ENCODE measurements at places on chromosomes 16 and 17. TPM values are rescaled to one million over a fixed set of nuclear protein-coding genes. Genes with fewer than 3 reads are reported as not detected.

- no peak for DNase-seq
- H3K4me1 ChIP-seq = no peaks in the 10 kb centered on the region
- no peaks in the 10 kb centered on the region for H3K27me3 ChIP-seq
- no peaks in the 10 kb centered on the region for H3K36me3 ChIP-seq
- no peak overlapping the region for H3K4me3 ChIP-seq
Observed at GRCh38 chr16:13633391-13633861, 286.5 kb upstream of the ERCC4 start.

GRCh38 chr17:77619326-77619725 lies 339.2 kb upstream of the TNRC6C start:
- no peak overlapping the region for H3K27ac ChIP-seq
- DNase-seq = no peak
- H3K27me3 ChIP-seq = no peaks in the 10 kb centered on the region
- H3K36me3 ChIP-seq = no peaks in the 10 kb centered on the region
- H3K4me1 ChIP-seq = peaks cover 11% of the 10 kb centered on the region

HS3ST6 gene
- total RNA-seq = not detected

- no peak for DNase-seq
- H3K4me3 ChIP-seq = no peak overlapping the region
- H3K27me3 ChIP-seq = no peaks in the 10 kb centered on the region
- H3K27ac ChIP-seq = no peak overlapping the region
- 0 out of 2 replicates have a peak, but pooled peaks cover 5% of the 10 kb centered on the region for H3K36me3 ChIP-seq
Observed at GRCh38 chr17:66491213-66491612, 188.8 kb downstream of the PRKCA start.

DNA sequence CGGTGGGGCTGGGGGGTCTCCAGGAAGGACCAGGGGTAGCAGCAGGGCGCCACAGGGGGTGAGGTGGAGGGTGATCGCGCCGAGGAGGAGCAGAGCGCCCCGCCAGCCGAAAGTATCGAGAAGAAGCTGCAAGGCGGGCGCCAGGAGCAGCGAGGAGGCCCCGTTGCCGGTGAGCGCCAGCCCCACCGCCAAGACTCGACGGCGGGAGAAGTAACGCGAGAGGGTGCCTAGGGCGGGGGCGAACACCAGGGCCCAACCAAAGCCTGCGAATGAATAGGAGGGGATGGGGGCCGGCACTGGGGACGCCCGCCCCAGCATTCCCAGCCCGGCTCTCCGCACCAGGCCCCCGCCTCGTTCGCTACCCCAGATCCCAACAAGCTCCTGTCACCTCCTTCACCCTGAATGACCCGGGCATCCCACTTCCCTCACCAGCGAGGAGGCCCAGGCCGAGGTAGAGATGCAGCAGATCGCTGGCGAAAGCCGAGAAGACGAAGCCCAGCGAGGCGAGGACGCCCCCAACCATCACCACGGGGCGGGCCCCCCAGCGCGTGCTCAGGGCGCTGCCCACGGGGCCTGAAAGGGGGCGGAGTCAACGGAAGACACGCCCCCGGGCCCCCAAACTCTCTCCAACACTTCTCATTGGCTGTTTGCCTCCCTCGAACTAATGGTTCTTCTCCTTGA lies 1.3 kb downstream of the SLC16A11 start:
- peak overlapping the region; percentile 63 for H3K4me3 ChIP-seq
- H3K36me3 ChIP-seq = no peaks in the 10 kb centered on the region
- peaks cover 15% of the 10 kb centered on the region for H3K27me3 ChIP-seq
- no peak for DNase-seq
- H3K4me1 ChIP-seq = peaks cover 3% of the 10 kb centered on the region
- H3K27ac ChIP-seq = no peak overlapping the region

GRCh38 chr17:20073055-20073979 lies 64.2 kb downstream of the SPECC1 start:
- no peaks in the 10 kb centered on the region for H3K27me3 ChIP-seq
- no peaks in the 10 kb centered on the region for H3K36me3 ChIP-seq
- no peak overlapping the region for H3K27ac ChIP-seq
- H3K4me1 ChIP-seq = no peaks in the 10 kb centered on the region
- no peak overlapping the region for H3K4me3 ChIP-seq

- H3K27me3 ChIP-seq = no peaks in the 10 kb centered on the region
- no peak overlapping the region for H3K27ac ChIP-seq
- H3K4me1 ChIP-seq = no peaks in the 10 kb centered on the region
Observed at GRCh38 chr16:85523602-85524364, 89.3 kb upstream of the GSE1 start.

DNA sequence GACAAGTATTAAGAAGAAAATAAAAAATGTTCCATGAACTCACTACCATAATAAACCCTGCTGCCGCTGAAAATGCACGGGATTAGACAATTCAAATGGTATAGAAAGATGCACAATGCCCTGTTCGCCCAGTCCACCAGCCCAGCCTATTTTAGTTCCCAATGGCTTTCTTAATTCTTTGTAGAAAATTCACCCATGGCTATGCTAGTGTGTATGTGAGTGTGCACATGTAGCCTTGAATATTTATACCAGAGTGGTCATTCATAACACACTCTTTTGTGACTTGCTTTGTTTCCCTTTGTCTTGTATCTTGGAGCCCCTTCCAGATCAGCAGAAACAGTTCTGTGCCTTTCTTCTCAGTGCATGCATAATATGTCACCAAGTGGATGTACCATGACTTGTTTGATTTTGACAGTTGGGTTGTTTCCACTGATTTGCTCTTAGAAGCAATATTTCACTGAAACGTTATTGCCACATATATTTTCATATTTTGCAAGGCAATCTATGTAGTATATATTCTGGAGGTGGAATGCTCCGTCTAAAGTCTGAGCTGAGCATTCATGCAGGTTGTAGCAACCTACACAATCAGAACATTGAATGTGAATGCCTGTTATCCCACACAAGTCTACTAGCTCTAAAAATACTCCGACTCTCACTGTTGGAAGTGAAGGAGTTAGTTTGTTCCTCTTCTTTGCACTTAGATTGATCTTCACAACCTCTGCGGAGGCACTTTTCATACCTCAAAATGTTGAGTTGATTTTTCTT lies 383.0 kb upstream of the EEF2KMT start:
- no peaks in the 10 kb centered on the region for H3K4me1 ChIP-seq
- no peak overlapping the region for H3K4me3 ChIP-seq
- H3K36me3 ChIP-seq = no peaks in the 10 kb centered on the region
- DNase-seq = no peak
- H3K27me3 ChIP-seq = no peaks in the 10 kb centered on the region

FOXJ1 gene
- total RNA-seq = not detected

SCGB1C2 gene
- not detected for total RNA-seq

DNA sequence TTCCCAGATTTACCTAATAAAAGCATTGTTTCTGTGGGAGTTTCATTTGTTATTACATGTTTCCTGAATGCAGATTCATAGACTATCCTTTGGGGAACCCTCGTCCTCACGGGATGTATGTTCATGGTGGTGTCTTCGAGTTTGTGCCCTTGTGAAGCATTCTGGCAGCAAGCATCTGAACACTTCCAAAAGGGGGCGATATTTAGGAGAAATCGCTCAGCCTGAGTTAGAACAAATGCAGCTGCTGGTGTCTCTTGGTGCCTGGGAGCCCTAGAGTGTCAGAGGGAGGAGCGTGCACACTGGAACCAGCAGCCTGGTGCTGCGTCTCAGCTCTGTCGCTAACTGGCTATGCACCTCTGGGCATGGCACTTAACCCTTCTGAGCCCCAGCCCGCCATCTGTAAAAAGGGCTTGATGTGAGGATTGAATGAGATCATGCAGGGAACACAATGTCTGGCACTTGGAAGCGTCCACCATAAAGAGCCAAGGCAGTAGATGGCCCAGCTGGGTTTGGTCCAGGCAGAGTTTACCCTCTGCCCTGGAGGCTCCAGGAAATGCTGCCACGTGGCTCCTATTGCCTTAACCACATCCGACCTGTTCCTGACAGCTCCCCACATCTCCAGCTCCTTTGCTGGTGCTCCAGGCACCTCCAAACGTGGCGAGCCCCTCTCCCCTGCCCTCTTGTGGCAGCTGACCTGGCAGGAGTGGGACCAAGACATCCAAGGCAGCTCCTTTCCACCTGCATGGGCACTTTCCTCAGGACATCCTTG lies 25.0 kb upstream of the C16orf78 start:
- H3K4me3 ChIP-seq = no peak overlapping the region
- H3K27ac ChIP-seq = no peak overlapping the region
- no peaks in the 10 kb centered on the region for H3K36me3 ChIP-seq
- peak; percentile 6 for DNase-seq

DNA sequence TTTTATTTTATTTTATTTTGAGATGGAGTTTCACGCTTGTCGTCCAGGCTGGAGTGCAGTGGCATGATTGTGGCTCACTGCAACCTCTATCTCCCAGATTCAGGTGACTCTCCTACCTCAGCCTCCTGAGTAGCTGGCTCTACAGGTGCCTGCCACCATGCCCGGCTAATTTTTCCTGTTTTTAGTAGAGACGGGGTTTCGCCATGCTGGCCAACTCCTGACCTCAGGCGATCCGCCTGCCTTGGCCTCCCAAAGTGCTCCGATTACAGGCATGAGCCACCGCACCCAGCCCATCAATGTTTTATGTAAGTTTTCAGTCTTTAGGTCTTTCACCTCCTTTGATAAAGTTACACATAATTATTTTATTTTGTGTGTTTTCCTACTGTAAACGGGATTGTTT lies 154.6 kb downstream of the COPRS start:
- no peak for DNase-seq
- no peak overlapping the region for H3K27ac ChIP-seq
- H3K4me3 ChIP-seq = no peak overlapping the region
- no peaks in the 10 kb centered on the region for H3K27me3 ChIP-seq
- no peaks in the 10 kb centered on the region for H3K4me1 ChIP-seq
- H3K36me3 ChIP-seq = no peaks in the 10 kb centered on the region

GRCh38 chr16:80041410-80041809 lies 440.9 kb upstream of the MAF start:
- H3K4me1 ChIP-seq = peaks cover 5% of the 10 kb centered on the region
- no peak overlapping the region for H3K4me3 ChIP-seq
- no peak overlapping the region for H3K27ac ChIP-seq
- H3K27me3 ChIP-seq = peaks cover 68% of the 10 kb centered on the region
- peak; percentile 2 for DNase-seq
- no peaks in the 10 kb centered on the region for H3K36me3 ChIP-seq

DNA sequence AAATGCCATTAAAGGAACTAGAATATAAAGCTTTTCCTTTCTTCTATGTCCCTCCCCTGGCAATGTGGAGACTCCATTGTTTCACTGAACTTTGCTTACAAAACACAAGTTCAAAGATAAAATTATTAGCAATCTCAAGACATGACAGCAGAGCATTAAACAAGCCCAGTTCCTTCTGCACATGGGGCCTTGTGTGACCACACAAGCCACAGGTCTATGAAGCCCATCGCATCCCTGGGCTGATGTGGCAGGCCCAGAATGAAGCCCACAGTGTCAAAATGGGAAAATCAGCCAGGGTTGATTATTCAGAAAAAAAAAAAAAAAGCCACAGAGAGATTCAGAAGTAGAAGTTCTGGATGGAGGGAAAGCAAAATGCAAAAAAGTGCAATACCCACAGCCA lies 12.9 kb upstream of the SLC39A11 start:
- H3K36me3 ChIP-seq = no peaks in the 10 kb centered on the region
- H3K4me3 ChIP-seq = no peak overlapping the region
- no peaks in the 10 kb centered on the region for H3K4me1 ChIP-seq
- no peak for DNase-seq
- no peaks in the 10 kb centered on the region for H3K27me3 ChIP-seq

DNA sequence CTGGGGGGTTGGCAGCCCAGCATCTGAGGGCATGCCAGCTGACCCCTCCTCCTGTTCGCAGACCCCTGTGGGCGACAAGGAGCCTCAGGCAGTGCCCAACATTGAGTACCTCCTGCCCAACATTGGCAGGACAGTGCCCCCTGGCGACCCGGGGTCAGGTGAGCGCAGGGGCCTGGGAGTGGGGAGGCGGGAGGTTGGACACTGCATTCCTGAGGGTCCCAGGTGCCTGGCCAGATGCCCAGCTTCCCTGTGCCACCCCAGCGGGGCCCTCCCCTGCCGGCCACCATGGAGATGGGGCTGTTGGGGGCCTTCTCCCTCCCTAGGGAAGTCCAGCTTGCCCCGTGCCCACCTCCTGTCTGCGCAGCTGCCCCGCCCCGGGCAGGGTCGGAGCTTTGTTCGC lies 70.1 kb downstream of the ARHGAP23 start:
- H3K27ac ChIP-seq = no peak overlapping the region
- no peaks in the 10 kb centered on the region for H3K27me3 ChIP-seq
- no peak for DNase-seq

- no peaks in the 10 kb centered on the region for H3K36me3 ChIP-seq
- H3K27me3 ChIP-seq = no peaks in the 10 kb centered on the region
- peak overlapping the region; percentile 49 for H3K4me3 ChIP-seq
- no peaks in the 10 kb centered on the region for H3K4me1 ChIP-seq
Observed at GRCh38 chr17:13114601-13115031, 96.8 kb upstream of the ELAC2 start.

DNA sequence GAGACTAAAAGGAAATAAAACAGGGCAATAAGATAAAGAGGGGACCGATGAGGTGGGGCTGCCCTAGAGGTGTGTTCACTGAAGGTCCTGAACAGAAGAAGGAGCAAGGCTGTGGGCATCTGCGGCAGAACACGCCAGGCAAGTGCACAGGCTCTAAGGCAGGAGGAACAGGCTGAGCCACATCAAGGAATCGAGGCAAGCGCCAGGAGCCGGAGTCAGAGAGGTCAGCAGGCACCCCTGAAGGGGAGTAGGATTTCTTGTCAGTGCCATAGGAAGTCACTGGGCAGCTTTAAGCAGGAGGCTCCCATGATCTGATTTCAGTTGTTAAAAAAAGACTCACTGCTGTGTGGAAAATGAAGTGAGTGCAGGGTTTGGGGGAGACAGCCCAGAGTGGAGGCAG lies 186.5 kb downstream of the KATNIP start:
- no peak overlapping the region for H3K4me3 ChIP-seq
- no peak for DNase-seq
- no peaks in the 10 kb centered on the region for H3K27me3 ChIP-seq
- H3K27ac ChIP-seq = no peak overlapping the region
- H3K4me1 ChIP-seq = no peaks in the 10 kb centered on the region
- no peaks in the 10 kb centered on the region for H3K36me3 ChIP-seq

- no peak overlapping the region for H3K4me3 ChIP-seq
- H3K36me3 ChIP-seq = no peaks in the 10 kb centered on the region
- H3K27me3 ChIP-seq = no peaks in the 10 kb centered on the region
- DNase-seq = no peak
- H3K4me1 ChIP-seq = no peaks in the 10 kb centered on the region
- no peak overlapping the region for H3K27ac ChIP-seq
Observed at GRCh38 chr17:73613271-73614233, 30.7 kb downstream of the SDK2 start.

GRCh38 chr17:7356072-7356549 lies 1.2 kb downstream of the TMEM95 start:
- peak; percentile 79 for DNase-seq
- peaks cover 19% of the 10 kb centered on the region for H3K4me1 ChIP-seq
- H3K36me3 ChIP-seq = no peaks in the 10 kb centered on the region
- no peak overlapping the region for H3K4me3 ChIP-seq
- H3K27me3 ChIP-seq = no peaks in the 10 kb centered on the region

QPRT gene
- not detected for total RNA-seq

MMP28 gene
- total RNA-seq = not detected

CES1 gene
- not detected for total RNA-seq

GRCh38 chr17:28738680-28739384 lies 5.0 kb upstream of the TRAF4 start:
- no peaks in the 10 kb centered on the region for H3K36me3 ChIP-seq
- no peak overlapping the region for H3K27ac ChIP-seq
- no peaks in the 10 kb centered on the region for H3K27me3 ChIP-seq

CD2BP2 gene
- 42.9 TPM for total RNA-seq

RNF112 gene
- total RNA-seq = 7.8 TPM

GRCh38 chr16:4868535-4868934 lies 21.3 kb downstream of the UBN1 start:
- no peak overlapping the region for H3K27ac ChIP-seq
- no peak for DNase-seq
- H3K4me3 ChIP-seq = no peak overlapping the region
- H3K36me3 ChIP-seq = peaks cover 10% of the 10 kb centered on the region
- H3K4me1 ChIP-seq = no peaks in the 10 kb centered on the region

G6PC1 gene
- not detected for total RNA-seq

All from GM23248 (cell line).